ENCODE measurements at places on chromosomes 2 and 18.

- no peak overlapping the region for H3K27ac ChIP-seq
- DNase-seq, result no peak
- no peaks in the 10 kb centered on the region for H3K36me3 ChIP-seq
- H3K4me3 ChIP-seq, result no peak overlapping the region
- H3K27me3 ChIP-seq, result no peaks in the 10 kb centered on the region
- H3K4me1 ChIP-seq, result peaks cover 4% of the 10 kb centered on the region
These were observed 100.8 kb downstream of the NEDD4L start for GRCh38 chr18:58144671-58145285.

DNA sequence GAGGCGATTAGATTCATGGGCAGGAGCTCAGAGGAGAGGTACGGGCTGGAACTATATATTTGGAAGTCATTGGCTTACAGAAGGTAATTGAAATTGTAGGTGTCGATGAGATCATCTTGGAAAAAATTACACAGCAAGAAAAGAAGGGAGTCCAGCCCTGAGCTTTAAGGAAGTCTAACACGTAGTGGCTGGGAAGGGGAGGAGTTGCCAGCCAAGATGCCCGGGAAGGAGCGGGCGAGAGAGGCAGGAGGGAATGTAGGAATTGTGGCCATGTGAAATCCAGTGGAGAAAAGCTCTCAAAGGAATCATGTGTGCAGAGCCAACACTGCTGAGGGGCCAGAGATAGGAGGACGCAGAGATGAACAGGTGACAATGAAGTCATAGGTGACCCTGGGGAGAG lies 25.6 kb upstream of the SCYGR1 start:
- no peak overlapping the region for H3K27ac ChIP-seq
- no peak for DNase-seq
- H3K27me3 ChIP-seq, result no peaks in the 10 kb centered on the region
- H3K4me3 ChIP-seq, result no peak overlapping the region

GRCh38 chr2:14722904-14723570 lies 90.5 kb downstream of the LRATD1 start:
- H3K27ac ChIP-seq, result no peak overlapping the region
- H3K4me3 ChIP-seq, result no peak overlapping the region
- H3K4me1 ChIP-seq, result no peaks in the 10 kb centered on the region
- H3K36me3 ChIP-seq, result no peaks in the 10 kb centered on the region

DNA sequence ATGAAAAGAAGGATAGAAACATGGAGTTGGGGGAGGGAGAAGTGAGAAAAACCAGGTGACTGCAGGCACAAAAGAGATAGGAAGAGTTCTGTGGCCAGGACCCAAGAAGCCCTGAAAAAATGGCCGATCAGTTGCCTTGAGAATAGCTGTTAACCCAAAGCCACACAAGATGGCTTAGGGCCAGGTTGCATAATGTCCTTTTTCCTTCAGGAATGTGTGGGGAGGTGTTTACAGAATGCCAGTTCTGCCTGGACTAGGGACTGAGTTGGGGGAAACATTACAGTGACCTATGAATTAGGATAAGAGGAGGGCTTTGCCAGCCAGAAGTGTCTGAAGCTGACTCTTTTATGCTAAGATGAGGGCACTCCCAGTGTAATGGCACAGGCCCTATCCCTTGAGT lies 17.1 kb downstream of the FAM110C start:
- no peak overlapping the region for H3K27ac ChIP-seq
- no peak for DNase-seq
- no peaks in the 10 kb centered on the region for H3K4me1 ChIP-seq
- no peaks in the 10 kb centered on the region for H3K27me3 ChIP-seq
- H3K4me3 ChIP-seq, result no peak overlapping the region

All from iPS DF 6.9 (cell line).